Esophagus squamous epithelium (tissue), 5 donors: ENCODE measurements at places on chromosomes 2 and 18.

DNA sequence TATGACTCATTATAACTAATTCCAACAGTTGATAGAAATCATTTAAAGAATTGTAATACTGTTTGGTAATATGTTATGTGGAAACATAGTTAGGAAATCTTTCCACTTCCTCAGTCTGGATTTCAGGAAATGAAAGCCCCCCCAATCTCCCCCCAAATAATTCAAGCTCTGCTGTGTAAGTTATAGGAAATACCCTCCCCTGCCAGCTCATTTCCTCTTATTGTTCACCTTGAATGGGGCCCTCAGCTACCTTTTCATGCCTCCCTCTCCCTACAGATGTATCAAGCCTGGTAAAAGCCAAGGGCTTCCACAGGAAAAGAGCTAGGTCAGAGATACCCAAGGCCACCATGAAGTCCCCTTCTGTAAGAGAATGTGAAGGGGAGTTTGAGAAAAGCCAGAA is 155.5 kb downstream of the CNTNAP5 start:
- no peak for DNase-seq

DNA sequence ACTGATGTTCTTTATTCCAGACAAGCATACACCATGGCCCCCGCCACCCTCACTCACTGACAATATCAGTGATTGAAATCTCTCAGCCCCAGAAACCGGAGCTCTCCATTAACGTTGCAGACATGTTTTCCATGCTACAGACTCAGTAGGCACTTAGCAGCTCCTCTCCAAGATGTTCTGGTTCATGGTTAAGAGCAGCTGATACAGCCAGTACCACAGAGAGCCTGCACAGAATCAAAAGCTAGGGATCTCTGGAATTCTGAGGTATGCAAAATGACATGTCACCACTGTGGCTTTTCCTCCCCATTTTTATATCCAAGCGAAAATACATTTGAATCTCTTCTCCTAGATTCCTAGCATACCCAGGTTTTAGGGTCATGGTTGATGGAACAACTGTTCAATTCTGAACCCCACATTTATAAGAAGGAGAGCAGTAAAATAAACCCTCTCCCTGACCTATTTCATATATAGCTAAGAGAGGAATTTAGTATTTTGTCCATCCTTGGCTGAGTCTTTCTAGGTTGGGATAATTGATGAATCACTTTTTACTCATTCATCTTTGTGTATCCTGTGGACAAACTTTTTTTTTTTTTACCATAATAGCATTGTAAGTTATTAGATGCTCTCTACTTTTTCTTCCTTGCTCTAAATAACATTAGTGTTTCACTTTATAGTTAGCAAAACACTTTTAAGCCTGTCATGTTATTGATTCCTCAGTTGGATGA is 488.4 kb upstream of the PIK3C3 start:
- no peak for DNase-seq

GRCh38 chr2:53569957-53570727 is 197.5 kb upstream of the CHAC2 start:
- DNase-seq, result no peak

DNA sequence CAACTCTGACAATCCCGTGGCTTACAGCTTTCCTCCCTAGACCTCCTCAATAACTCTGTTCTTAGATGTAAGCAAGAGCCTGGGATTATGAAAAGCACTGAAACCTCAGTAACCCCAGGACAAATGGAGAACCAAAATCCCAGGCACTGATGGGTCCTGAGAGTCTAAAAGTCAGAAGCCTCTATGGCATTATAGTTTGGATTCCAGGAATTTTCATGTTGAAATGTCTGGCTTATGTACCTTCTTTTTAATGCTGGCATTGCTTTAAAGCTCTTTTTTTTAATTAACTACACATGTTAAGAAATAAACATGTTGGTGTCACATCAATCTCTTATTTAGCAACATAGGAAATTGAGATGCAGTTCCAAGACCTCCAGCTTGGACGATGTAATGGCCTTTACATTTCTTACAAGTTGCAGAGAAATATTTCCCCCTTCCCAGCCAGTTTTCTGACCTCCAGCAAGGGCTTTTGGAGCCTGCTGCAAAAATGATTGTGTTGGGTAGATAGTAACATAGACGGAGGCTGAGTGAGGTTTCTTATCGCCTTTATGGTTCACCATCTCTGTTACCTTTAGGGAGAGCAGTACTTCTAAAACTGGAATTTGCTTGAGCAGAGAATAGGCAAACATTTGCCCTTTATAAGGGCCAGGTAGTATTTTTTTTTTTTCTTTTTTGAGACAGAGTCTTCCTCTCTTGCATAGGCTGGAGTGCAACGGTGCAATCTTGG is 84.8 kb upstream of the RASGRP3 start:
- DNase-seq, result no peak
